Activated CD4-positive, alpha-beta T cell treated with anti-CD3 and anti-CD28 coated beads, Interleukin-2, amount 50 U/mL, for 16 hours (primary cell): ENCODE measurements at places on chromosomes 5 and 9.

DNA sequence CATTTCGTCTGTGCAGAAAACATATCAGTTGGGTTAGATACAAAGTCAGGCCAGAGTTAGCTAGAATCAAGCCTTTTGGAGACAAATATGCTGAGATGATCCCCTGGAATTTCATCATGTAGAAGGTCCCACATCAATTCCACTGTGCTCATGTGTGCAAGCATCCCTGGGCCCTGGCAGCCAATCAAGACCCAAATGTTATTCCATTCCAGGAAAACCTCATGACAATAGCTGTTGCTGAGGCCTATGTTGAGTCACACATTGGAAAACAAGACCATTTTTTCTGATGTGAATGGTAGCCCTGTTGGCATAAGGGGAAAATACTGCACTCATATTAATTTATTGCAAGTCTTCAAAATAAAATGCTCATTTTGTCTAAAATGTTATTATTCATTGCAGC, 11.5 kb downstream of the SPOCK1 start:
- no peak for DNase-seq

DNA sequence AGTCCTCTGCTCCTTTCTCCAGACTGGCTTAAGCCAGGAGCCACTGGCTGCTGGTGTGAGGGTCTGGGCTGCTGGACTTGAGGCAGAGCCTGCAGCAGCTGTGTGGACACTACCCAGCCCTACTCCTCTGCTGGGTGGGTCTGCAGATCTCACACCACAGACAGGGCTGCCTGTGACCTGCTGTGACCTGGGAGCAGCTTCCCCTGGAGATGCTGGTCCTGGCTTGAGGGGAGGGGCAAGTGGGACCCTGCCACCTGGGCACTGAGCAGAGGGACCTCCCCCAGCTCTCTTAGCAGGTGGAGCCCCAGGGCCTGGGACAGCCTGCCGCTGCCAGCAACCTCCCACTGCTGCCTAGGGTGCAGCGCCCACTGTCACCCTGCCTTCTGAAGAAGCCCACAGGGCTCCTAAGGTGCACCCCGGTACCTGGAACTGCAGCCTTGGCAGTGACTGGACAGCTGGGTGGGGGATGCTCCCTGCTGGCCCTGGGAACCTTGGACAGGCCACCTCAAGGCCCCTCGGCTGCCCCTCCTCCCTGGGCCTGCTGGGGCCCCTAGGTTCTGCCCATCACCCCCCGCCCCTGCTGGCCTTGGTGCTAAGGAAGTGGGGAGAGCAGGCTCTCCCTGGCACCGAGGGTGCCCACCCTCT, 9.1 kb downstream of the CACFD1 start:
- DNase-seq, result no peak

DNA sequence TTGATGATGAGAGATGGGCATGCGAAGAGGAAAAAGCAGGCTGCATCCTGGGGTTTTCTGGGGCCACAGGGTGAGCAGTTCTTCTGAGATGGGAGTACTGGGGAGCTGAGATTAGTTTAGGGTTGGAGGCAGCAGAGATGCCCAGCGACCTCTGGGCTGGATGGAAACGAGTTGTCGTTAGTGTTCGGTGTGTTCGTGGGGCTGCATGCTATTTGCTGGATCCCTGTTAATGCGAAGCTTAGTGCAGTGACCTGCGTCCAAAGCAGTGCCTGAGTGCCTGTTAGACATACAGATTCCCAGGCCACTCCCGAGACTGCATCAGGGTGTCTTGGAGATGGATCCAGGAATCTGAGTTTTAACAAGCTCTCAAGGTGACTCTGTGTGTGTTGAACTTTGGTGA, 201.3 kb downstream of the CACNA1B start:
- no peak for DNase-seq

DNA sequence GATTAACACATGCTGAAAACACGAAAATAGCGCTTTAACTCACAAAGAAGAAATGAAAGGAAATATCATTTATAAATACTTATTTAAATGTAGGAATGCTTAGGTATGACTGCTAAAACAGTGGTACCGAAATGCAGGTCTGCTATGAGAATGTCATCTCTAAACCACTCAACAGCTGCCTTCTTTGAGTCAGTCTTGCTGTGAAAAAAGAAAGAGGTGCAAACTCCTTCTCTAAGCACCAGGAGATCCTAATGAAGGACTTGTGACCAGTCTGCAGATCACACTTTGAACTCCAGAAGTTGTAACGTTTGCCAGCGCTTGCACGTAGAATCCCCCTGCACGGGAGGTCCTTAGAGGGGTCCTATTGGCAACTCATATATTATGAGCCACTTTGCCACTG, 86.6 kb downstream of the TRIO start:
- no peak for DNase-seq

GRCh38 chr5:118791926-118792734, 196.2 kb downstream of the DTWD2 start:
- DNase-seq, result peak; percentile 64

GRCh38 chr9:2158111-2158610, 143.0 kb downstream of the SMARCA2 start:
- peak; percentile 75 for DNase-seq

- DNase-seq, result no peak
Observed at GRCh38 chr9:116243708-116244107, 90.1 kb downstream of the PAPPA start.

GRCh38 chr5:40268088-40268487, 411.6 kb upstream of the PTGER4 start:
- no peak for DNase-seq

GRCh38 chr5:144460600-144460999, 289.9 kb downstream of the KCTD16 start:
- no peak for DNase-seq
